NCI-H146 (cell line): ENCODE measurements at places on chromosomes 5 and 9.
A peak's percentile ranks its signal among the peaks of the same experiment; 100 is the strongest.

GRCh38 chr5:12805165-12805698 is 901.0 kb upstream of the CTNND2 start:
- DNase-seq = peak; percentile 76

GRCh38 chr9:133948561-133949485 is 43.3 kb downstream of the VAV2 start:
- DNase-seq = no peak

DNA sequence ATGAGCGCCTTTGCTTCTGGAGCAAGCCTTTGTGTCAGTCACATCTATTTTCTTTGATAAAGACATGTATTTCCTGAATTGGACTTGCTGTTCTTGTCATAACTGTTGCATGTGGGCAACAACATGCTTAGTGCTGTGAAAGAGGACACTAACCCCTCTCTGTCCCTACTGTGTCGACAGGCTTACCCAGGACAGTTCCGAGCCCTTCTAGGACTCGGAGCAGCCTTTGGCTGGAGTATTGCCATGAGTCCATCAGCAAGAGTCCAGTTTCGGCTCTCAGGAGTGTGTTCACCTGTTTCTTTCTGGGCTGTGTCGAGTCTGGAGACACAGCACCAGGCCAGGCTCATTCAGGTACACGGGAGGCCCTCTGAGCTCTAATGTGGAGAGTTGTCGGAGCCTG is 36.1 kb upstream of the PHF2 start:
- no peak for DNase-seq

DNA sequence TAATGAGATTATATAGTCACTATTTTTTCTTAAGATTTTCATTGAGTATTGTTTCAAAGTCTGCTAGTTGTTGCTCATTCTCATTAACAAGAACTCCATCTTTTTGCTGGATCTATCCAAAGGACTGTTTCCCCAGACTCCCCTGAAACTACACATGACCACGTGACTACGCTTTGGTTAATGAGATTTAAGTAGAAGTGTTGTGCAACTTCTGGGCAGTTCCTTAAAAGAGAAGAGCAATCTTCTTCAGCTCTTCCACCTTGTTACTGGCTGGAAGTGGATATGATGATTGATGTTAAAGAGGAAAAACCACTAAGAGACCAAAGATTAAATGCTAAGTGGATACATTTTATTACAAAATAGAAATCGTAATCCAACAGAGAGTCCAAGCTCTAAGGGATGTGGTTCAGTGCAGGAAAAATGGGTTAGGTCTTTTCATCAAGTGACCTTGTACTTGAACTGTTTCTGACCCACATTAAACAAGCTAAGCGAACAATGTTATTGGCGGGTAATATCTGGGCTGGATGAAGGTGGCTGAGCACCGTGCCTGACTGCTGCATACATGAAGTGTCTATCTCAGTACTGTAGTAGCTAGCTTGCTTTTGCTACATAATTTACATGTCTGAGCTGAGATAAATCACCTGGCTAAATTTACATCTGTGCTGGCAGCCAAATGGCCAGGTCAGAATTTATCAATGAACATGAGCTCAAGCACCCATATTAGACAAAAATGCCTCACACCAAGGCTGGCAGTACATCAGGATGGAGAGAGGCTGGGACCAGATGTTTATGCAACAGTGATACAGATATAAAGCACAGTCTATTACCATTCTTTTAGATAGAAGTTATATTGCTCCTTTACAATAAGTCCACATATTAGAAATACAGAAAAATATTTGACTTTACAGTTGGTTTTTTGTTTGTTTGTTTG is 7.5 kb upstream of the CTNNAL1 start:
- DNase-seq = no peak

GRCh38 chr5:60395712-60396329 is 304.1 kb downstream of the DEPDC1B start:
- DNase-seq = no peak

DNA sequence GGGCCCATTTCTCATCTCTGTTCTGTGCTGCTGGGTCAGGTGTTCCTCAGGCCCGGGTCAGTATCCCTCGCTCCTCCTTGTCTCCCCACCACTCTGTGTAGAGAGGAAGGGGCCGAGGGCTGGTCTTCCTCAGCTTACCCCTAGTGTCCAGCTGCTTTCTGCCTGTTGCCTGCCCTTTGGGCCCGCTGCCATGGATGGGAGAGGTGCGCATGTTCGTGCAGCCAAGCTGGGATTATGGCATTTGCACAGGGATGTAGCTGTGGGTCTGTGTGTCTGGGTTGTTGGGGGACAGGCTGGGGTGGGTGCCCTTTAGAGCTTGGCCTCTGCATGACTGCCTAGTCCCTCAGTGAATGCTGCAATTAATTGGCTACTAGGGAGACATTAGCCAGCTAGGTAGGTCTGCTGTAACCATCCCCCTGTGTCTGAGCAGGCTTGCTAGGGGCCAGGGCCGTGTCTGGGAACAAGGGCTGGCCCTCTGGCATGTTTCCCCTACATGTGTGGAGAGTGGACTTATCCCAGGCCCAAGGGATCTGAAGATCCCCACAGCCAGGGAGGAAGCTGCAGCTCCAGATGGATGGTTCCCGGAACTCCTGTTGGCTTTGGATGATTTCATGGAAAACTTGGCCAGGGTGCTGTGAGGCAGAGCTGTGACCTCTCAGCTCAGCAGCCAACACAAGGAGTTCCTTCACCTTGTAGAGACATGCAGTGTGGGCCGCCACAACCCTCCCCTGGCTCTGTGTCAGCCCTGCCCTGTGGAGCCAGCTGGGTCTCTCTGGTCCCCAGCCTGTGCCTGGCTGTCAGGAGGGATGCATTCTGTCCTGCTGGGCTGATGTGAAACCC is 161.9 kb downstream of the MACROH2A1 start:
- DNase-seq = no peak

- no peak for DNase-seq
Measured at GRCh38 chr5:127352068-127352467, 61.5 kb downstream of the MEGF10 start.

GRCh38 chr5:142245786-142246185 is 79.0 kb downstream of the SPRY4 start:
- no peak for DNase-seq

- DNase-seq = no peak
Measured at GRCh38 chr5:111627862-111628261, 115.5 kb upstream of the STARD4 start.

- DNase-seq = peak; percentile 67
Measured at GRCh38 chr9:131349881-131350563, 43.9 kb upstream of the PRRC2B start.
